ENCODE measurements at places on chromosomes 7 and 10.

- DNase-seq: no peak
Measured at GRCh38 chr7:130887182-130887956, 153.4 kb upstream of the KLF14 start.

DNA sequence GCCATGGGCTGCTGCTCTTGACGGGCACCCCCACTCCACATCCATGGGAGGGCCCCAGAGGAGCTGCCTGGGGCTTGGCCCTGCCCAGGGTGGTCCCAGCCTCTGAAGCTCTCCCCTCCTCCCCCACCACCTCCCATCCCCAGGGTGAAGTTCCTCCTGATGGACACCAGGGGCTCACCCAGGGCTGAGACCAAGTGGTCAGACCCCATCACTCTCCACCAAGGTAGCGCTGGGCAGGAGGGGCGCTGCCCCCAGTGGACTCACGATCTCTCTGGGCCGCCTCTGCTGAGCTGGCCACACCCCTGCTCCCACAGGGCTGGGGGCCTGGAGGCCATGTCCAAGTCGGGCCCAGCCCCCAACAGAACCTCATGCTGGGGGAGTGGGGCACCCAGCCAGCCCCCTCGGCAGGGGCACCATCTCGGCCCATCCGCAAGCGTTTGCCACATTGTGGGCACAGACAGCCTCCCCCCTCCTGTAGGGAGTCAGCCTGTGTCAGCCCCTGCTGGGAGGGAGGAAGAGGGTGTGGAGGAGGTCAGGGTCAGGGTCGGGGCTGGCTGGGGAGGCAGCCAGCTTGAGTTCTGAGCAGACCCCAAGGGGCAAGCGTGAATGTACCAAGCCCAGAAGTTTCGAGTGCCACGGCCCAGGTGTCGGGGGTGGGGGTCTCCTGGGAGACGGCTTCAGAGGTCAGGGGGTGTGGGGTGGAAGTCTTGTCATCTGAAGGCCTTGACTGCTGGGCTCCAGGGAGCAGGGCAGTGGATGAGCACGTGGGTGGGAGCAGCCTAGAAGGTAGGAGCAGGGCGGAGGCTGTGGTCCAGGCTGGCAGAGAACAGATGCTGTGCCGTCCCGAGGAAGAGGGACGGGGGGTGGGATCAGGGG lies 2.8 kb downstream of the UPK3B start:
- DNase-seq: no peak

DNA sequence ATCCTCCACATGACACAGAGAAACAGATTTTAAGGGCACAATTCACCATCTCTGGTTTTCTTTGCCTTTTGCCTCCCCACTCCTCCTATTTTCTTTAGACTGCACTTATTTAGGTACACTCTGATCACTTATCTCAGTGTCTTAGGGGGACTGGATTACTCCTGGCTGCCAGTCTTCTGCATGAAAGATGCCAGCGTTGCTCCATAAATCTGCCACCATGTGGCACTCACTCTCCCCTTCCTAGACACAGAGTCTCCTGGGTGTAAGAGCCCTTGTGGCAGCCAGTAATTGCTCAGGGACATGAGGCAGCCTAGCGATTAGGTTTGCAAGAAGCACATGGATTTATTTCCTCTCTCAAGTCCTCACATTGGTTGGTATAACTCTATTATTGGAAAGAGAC lies 34.5 kb upstream of the RBM20 start:
- DNase-seq: no peak

- no peak for DNase-seq
Measured at GRCh38 chr7:47442605-47442865, 139.4 kb downstream of the TNS3 start.

DNA sequence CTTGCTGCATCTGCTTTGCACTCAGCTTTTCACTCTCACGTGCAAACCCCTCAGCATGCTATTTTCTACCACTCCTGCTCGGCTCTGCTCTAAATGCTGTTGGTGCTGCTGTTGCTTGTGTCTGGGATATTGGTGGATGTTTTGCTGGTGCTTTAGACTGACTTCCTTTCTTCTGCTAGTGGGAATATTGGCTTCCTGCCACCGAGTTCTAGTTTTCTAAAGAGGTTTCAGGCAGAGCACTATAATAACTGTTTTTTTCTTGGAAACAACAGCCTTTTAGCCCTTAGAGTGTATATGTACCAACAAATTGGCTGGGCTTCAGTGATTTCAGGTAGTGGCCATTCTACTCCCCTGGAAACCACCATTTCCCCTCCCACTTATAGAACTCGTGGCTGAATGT lies 27.8 kb downstream of the TMEM236 start:
- DNase-seq: no peak

GRCh38 chr10:105195831-105196230 lies 554.7 kb downstream of the SORCS3 start:
- DNase-seq: no peak

DNA sequence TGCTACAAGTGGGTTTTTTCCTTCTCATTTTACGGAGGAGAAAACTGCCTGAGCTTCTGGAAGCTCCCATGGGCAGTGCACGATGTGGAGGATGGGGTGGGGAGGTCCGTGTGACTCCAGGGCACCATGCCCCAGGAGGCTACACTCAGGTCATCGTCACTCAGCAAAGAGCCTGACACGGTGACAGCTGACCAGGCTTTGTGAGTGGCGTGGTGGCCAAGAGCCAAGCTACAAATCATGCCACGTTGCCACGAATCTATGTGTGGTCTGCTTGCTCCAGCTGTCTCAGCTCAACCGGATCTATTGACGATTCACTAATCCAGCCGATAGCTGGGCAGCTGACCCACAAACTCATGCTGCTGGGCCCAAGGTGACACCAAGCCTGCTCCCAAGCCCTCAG lies 27.6 kb upstream of the C10orf71 start:
- no peak for DNase-seq
